Activated CD8-positive, alpha-beta memory T cell treated with anti-CD3 and anti-CD28 coated beads for 4 hours (primary cell): ENCODE measurements at places on chromosomes 5 and 9.

- no peak for DNase-seq
Measured at GRCh38 chr9:115357821-115358220, 239.9 kb upstream of the TNC start.

- DNase-seq, result no peak
Measured at GRCh38 chr9:37944671-37945481, 40.9 kb upstream of the SLC25A51 start.

GRCh38 chr9:104780796-104781395, 17.0 kb downstream of the NIPSNAP3B start:
- no peak for DNase-seq

GRCh38 chr5:143671674-143672569, 140.0 kb upstream of the HMHB1 start:
- DNase-seq, result no peak

GRCh38 chr5:98564836-98565235, 208.6 kb upstream of the RGMB start:
- no peak for DNase-seq

DNA sequence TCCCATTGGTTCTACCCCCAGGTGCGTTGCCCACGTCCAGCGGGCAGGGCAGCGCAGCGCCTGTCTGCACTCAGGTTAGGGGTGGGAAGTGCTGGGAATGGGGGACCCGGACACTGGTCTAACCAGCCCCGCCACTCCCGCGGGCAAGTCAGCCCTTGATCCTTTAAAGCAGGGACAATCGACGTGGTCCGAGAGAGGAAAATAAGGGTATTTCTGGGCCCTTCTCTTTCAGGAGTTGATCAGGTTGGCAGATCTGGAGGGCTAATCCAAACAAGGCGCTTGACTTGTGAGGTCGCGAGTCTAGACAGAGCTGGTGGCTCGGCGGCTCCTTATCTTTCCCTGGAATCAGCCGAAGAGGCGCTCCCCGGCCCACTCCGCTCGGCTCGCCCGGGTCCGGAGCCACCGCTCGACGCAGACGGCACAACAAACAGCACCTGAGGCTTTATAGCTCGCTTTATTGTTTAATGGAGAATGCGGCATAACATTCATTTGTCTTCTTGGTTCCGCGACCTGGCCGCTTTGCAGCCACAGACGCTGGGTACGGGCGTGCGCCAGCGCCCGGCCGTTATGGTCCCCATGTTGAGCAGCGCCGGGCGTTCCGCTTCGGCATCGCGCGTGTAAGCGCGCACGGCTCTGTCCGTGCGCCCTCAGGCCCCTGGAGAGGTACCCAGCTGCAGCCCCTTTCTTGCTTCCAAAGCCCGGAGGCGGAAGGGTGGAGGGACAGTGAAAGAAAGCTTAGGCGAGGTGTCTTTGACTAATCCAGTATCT, 15.8 kb downstream of the ISL1 start:
- no peak for DNase-seq

DNA sequence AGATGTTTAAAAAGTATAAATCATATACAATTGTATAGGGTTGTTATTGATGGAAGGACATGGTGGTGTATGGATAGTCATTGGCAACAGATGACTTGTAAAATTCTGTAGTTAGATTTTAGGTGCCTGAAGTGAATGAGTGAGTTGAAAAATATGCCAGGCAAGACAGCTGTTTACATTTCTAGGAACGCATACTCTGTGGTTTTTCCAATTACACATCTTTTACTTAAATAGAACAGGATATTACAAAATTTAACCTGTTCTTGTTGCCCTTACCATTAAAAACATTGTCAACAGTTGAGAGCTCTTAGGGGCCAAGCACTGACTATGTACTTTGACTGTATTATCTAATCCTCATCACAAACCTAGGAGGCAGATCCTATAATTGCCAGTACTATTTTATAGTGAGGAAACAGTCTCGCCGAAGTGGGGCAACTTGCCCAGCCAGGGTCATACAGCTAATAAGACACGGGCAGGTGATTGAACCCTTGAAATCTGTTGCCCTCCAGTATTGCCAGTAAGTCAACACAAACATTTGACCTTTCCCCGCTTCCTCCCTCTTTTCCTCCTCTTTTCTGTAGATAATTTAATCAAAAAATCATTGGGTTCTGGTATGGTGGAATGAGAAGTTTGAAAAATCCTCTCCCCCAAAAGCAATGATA, 88.6 kb downstream of the MACROH2A1 start:
- DNase-seq, result no peak

DNA sequence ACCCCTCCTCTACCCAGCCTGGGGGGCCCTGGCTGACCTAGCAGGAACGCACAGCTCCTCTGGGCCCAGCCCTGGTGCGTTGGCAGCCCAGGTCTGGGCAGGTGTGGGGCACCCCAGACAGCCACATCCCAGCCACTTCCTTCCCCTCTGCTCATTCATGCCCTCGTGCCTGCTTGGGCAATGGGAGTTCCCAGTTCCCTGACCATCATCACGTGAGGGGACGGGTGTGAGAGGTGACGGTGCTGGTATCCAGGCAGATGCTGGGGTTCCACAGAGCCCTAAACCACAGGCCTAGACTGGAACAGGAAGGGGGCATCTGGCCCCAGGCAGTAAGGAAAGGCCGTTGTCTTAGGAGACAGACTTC, 8.4 kb downstream of the RALGDS start:
- DNase-seq, result no peak
